ENCODE measurements at places on chromosomes 12 and 14.

- no peak for DNase-seq
Measured at GRCh38 chr12:85277900-85278597, 2.0 kb upstream of the ALX1 start.

DNA sequence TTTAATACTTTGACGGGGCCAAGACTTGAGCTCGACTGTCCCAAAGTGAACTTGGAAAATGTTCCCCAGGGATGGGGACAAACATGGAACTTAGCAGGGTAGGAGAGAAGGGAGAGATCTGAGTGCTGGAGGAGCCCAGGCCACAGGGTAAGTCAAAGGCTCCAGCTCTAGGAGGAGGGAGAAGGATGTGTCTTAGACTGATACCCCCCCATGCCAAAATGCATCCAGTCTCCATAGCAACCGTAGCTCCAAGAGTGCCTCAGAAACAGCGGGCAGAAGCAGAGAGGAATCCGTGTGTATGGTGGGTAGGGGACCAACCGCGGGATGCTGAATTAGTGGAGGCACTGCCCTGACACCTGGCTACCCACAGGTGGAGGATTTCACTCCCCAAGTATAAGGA lies 845 bp upstream of the AGAP2 start:
- no peak for DNase-seq

- DNase-seq: no peak
Measured at GRCh38 chr12:119176267-119177055, 2.3 kb upstream of the HSPB8 start.

- no peak for DNase-seq
Measured at GRCh38 chr14:104278214-104278534, 139.8 kb downstream of the KIF26A start.

DNA sequence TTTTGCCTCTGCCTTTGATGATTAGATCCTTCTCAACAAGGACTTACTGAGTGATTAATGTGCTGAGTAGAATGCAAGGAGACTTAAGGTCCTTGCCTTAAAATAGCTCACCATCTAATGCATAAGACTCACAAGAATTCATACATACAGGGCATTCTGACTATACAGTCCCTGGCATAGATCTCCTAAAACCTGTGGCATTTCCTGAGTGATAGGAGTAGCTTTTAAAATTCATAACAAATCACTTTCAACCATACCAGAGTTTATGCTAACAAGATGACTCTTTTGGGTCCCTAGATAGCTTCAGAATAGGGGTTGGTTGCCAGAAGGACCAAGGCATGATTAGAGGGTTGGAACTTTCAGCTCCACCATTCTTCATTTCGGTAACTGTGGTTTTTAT lies 48.8 kb downstream of the STXBP6 start:
- DNase-seq: no peak

GRCh38 chr12:26867080-26867479 lies 34.1 kb upstream of the ITPR2 start:
- DNase-seq: no peak

- DNase-seq: no peak
Measured at GRCh38 chr14:50856660-50857059, 15.2 kb upstream of the ABHD12B start.

GRCh38 chr12:132614861-132615578 lies 3.6 kb upstream of the P2RX2 start:
- DNase-seq: peak; percentile 78

GRCh38 chr12:92571844-92572543 lies 130.8 kb upstream of the PLEKHG7 start:
- DNase-seq: no peak

DNA sequence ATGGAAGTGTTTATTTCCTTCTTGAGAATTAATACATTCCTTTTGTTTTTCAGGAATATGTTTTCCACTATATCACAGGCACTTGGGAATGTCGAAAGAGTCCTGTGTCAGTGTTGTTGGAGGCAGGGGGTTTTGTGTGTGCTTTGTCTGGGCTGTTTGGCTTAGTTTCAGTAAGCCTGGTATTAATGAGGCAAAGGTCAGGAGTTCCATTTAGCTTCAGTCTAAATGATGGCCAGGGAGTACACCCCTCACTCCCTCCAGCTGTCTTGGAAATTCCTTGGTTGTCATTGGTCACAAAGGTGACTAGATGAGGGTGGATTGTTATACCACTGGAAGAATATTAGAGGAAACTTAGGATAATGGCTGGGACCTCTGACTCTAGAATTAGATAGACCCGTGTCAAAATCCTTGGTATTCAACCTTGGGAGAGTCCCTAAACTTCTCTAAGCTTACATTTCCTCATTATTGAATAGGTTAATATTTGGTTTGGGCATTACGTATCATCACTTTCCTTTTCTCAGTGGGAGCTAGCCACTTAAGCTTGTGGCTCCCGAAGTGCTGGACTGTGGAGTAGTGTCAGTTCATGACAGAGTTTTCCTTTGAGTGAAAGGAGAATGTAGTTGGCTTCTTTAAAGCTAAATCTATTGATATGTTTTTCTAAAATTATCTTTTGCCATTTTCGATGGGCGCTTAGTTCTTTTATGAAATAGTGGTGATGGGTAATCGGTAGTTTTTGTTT lies 5.2 kb downstream of the FRS2 start:
- no peak for DNase-seq

DNA sequence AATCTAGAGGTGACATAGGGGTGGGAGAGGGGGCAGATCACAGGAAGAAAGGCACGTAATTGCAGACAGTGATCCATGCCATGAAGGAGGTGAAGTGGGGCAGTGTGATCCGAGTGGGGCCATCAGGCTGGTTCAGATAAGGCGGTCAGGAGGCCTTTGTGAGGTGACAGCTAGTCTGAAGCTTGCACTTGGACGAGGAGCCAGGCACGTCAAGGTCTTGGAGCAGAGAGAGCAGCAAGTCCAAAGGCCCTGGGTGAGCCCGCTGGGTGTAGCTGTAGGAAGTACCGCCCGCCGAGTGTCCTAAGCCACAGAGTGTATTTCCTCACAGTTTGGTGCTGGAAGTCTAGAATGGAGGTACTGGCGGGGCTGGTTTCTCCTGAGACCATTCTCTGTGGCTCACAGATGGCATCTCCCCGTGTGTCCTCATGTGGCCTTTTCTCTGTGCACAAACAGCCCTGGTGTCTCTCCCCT lies 23.6 kb downstream of the RHOF start:
- no peak for DNase-seq

GRCh38 chr12:94781835-94782234 lies 131.5 kb upstream of the TMCC3 start:
- no peak for DNase-seq

DNA sequence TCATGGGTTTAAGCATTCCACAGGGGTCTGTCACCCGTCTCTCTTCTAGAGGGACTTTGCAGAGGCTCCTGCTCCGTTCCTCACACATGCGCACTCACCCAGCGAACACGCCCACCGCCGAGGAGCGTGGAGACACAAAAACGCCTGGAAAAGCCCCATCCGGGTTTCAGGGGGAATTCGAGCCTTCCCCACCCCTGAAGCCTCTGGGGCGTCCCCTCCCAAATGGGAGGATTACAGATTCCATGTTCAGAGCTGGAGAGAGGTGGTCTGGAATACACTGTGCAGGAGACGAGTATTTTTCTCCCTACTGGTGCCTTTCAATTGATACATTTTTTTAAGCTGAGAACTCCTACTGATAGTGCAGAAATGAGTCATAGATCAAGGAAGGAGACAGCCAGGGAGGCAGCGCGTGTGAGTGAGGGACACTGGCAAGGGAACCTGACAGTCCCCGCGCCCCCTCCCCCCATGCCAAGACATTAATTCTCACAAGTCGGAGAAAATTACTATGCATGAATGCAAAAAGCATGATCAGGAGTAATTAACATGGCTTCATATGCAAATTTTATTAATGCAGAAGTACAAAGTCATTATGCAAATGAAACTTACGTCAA lies 36.9 kb downstream of the BCL11B start:
- DNase-seq: peak; percentile 60

DNA sequence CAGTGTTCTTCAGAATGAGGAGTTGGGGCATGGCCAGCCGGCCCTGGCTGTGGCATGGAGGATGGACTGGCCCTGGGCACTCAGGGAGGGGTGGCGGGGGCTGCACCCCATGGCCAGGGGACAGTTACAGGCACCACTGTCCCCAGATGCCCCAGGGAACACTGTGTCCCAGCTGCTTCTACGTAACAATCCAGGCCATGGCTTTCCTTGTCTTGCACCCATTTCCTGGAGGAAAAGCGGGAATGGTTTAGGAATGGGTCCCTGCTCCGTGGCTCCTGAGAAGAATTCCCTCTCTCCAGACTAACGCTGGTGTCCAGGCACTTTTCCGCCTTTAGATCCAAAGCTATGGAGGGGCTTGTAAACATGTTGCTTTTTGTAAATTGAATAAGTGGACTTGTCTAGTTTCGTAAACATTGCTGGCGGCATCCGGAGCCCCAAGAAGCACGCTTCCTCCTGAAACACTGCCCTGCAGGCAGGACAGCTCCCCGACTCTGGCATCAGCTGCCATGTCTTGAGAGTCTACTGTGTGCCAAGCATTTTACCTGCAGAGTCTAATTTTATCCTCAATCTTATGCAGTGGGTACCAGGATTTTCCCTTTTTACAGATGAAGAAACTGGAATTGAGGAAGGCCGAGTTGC lies 238.3 kb downstream of the SLC41A2 start:
- no peak for DNase-seq

GRCh38 chr12:24551163-24551786 lies 397.6 kb downstream of the BCAT1 start:
- DNase-seq: no peak

DNA sequence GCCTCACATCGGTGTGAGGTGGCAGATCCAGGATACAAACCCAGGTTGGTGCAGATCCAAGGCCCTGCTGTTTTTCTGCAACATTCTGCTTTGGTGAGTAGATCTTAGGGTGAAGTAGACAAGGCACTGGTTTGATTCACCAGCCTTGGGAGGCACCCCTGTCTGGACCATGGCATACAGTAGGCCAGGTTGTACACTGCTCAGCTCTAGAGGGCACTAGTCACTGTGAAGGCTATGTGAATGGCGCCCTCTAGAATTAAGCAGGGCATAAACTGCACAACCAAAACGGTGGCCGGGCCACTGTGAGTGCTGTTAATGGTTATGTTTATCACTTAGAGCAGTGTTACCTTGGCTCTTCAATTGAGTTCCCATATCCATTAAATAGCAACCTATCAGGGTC lies 280.6 kb upstream of the PWP1 start:
- peak; percentile 31 for DNase-seq

DNA sequence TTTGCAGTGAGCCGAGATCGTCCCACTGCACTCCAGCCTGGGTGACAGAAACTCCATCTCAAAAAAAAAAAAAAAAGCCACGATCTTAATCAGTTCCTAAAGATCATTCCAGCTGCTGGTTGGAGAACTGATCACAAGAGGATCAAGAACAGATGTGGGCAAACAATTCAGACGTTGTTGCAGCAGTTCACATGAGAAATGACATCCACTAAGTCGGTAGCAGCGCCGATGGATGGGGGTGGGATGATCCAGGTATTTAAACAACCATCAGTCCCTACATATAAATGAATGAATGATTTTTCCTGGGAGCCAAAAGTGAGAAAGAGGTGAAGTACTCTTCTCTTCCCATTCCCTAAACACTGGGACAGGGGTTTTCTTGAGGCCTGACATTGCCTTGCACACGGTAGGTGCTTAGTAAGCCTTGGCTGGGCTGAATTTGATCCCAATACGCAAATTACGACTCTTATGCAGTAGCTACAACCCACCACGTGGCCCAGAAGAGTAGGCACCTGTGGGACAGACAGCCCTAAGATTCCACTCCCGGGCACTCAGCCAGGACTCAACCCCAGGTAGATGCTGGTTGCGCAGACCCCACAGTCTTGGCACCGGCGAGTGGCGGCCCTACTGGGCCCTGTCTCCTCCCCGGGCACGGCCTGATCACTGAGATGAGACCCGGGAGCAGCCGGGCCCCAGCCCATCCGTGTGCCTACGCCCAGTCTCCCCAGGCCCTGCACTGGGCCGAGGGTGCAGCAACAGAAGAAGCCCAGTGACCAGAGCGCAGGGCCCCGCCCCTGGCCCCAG lies 565 bp downstream of the SPRYD3 start:
- no peak for DNase-seq

GRCh38 chr14:72451054-72451972 lies 442.6 kb downstream of the DPF3 start:
- DNase-seq: peak; percentile 54

- no peak for DNase-seq
Measured at GRCh38 chr14:75214558-75214957, 38.1 kb upstream of the TMED10 start.

DNA sequence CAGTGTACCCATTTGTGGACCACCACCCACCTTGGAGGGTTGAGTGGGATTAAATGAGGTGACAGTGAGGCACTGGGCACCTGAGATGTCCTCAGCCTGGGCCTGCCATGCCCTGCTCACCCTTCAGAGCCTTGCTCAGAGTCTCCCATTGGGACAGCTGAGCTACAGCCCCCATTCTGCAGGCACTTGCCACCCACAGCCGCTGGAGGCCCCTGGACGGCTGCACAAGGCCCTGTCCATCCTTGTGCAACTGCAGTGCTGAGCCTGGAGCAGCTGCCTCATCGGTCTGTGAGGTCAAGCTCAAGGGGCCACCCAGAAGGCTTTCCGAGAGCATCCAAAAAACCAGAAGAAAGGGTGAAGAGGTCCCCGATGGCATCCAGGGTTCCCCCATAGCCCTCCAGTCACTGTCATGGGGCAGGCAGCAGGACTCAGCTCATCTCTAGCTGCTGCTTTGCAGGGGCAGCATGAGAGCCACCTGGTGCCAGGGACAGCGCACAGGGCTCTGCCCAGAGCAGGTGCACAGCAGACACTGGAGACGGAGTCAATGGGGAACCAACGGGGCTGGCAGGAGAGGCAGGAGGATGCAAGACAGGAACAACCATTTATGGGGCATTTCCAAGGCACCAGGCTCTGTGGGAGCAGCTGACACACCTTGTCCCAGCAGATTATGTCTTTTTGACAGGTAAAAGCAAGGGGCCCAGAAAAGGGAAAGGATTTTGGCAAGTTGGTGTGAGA lies 84.6 kb downstream of the ARL6IP4 start:
- no peak for DNase-seq

- DNase-seq: no peak
Measured at GRCh38 chr14:61607570-61608244, 87.6 kb upstream of the HIF1A start.

GRCh38 chr12:106712768-106713167 lies 61.7 kb upstream of the RIC8B start:
- DNase-seq: no peak

- DNase-seq: no peak
Measured at GRCh38 chr12:116244474-116245090, 32.9 kb downstream of the MED13L start.

- DNase-seq: no peak
Measured at GRCh38 chr12:104155711-104156555, 17.9 kb upstream of the NFYB start.

GRCh38 chr12:123845881-123846280 lies 83.8 kb downstream of the DNAH10 start:
- no peak for DNase-seq

- DNase-seq: no peak
Measured at GRCh38 chr14:68139431-68140075, 320.0 kb downstream of the RAD51B start.

Data from CD4-positive, alpha-beta T cell treated with Interleukin-1 beta for 1 hour (primary cell).